ENCODE measurements at places on chromosomes 7 and 10.

- no peak for DNase-seq
These were observed 189.2 kb downstream of the TAX1BP1 start for GRCh38 chr7:27929127-27929526.

DNA sequence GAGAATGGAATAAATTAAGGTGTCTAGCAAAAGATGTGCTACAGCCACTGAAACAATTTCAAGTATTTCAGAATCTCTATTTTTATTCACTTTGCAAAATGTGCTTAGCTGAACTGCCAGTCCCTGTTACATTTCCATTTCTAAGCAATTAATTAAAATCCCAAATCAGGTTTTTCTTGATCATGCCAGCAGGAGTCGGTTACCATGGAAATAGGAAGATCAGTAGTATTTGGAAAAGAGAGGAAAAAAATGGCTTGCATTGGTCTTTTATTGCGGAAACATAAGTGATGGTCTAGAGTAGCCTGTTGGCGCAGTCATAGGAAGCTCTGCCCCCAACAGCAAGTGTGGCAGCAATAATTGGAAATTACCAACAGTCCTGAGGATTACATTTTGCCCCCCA, 867.1 kb downstream of the GATA3 start:
- no peak for DNase-seq

DNA sequence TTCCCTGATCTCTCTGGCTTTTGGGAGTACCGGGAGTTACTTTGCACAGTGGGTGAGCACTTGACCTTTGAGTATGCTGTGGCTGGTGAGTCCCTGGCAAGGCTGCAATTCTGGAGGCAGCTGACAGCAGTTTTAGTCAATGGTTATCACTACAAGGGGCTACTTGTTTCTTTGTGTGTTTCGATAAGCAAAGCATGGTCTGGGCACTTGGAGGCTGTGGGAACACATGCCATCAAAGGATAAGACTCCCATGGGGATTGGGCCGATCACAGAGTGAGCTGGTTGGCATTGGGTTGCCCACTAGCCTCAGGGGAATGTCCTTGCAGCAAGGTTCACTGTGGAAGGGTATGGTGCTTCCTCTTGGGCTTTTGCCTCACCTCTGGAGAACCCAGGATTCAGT, 208.2 kb downstream of the SNX13 start:
- no peak for DNase-seq

DNA sequence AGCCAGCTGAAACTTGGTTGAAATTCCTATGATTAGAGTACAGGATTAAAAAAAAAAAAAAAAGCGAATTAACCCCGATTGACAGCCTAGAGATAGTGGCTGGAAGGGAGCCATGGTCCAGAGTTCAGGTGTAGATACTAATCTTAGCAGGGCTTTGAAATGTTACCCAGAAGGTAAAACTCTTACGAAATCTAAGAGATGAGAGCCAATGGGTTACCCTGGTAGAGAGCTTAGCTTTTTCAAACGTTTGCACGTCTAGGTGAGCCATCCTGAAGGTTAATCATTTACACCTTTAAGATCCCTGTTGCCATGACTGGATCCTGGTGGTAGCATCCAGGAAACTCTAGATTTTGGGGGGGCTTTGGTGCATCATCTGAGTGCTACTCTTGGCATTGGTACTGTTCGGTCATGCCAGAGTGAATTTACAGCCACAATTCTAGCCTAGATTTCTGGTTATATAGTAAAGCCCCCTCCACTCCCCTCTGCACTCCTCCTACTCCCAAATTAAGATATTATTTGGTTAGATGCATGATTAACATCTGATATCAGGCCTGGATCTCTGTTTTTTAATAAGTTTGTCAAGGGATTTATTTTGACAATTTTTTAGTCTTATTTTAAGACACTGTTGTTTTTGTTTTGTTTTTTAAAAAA, 1.2 kb downstream of the AGFG2 start:
- no peak for DNase-seq

GRCh38 chr7:17774248-17774647, 166.0 kb downstream of the SNX13 start:
- DNase-seq, result no peak

- no peak for DNase-seq
These were observed 26.5 kb downstream of the CDH23 start for GRCh38 chr10:71423250-71423649.

- DNase-seq, result no peak
These were observed 337.6 kb upstream of the SEMA3A start for GRCh38 chr7:84532196-84532595.

GRCh38 chr7:128357217-128357613, 4.3 kb downstream of the PRRT4 start:
- no peak for DNase-seq

GRCh38 chr7:41975849-41976248, 261.2 kb downstream of the GLI3 start:
- DNase-seq, result no peak

- no peak for DNase-seq
These were observed 21.5 kb upstream of the OR6B1 start for GRCh38 chr7:143978585-143978984.

DNA sequence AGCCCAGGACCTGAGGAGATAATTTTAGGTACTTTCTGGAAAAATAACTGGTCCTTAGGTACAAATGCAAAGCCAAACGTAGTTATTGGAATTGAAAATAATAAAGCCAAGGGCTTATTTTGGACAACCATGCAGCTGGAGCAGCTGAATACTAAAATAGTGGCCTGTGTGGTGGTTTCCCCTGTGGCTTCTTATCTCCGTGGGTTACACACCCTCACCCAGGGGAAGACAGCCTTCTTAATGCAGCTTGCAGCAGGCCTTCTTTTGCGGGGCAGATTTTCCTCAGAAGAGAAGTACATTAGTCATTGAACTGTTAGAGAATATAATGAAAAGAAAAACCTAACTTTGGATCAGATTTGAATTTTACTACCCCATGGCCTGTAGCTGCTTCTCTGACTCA, 133.5 kb downstream of the ST7 start:
- no peak for DNase-seq

DNA sequence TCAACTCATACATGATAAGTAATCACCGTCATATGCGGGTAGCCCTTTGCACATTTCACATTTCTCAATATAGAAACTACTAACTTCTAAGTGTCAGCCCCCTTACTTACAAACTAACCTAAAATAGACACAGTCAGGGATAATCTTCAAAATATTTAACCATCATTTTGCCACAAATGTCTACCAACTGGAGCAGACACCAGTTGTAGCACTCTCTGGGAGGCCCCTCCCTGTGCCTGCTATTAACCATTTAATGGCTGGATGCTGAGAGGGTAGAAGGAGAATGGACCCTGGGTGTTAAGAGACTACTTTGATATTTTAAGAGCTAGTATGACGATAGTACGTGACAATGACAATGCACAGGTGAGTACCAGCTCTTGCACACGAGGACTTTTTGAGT, 116.4 kb downstream of the SORBS1 start:
- DNase-seq, result no peak

GRCh38 chr10:104332243-104333031, 5.8 kb downstream of the ITPRIP start:
- DNase-seq, result no peak

DNA sequence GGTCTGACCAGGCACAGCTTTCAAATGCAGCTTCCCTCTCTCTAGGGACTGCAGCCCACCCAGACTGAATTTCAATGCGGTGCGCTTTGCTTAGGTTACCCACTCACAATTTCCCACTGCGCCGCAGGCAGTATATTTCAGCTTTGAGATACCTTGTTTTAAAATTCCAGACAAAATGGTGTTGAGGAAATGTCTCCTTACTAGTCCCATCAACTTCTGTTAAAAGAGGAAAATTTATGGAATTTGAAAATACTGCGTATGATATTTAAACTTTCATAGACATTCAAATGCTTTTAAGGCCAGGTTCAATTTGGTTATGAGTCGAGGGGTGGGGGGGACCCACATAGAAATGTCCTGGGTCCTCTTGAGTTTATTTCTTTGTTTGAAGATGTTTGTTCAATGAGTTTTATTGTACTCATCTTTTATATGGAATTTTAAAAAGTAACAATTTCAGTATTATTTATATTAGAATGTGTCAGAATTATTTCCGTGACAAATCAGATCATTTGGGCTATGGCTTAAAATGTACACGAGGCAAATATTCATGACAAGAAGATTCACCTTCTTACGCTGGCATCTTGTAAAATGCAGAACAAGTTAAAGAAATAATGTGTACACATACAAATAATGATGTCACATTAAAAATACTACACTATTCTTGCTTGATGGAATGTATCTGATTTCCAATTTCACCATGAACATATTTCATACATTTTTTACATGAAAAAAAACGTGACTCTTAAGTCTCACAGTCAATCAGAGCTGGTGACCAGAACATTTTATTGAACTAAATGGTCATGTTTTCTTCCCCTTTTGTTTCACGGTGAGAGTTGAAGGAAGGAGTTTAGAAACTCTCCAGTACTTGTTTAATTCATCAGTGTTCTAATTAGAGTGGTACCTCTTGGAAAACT, 1.3 kb downstream of the IKZF1 start:
- no peak for DNase-seq

GRCh38 chr7:152137476-152138025, 112.1 kb downstream of the GALNT11 start:
- DNase-seq, result no peak

- no peak for DNase-seq
These were observed 58.7 kb upstream of the NANOS1 start for GRCh38 chr10:118970770-118971169.

- no peak for DNase-seq
These were observed 60.7 kb upstream of the PFKP start for GRCh38 chr10:3006607-3007006.

GRCh38 chr10:57102236-57102635, 741.2 kb upstream of the ZWINT start:
- DNase-seq, result no peak

DNA sequence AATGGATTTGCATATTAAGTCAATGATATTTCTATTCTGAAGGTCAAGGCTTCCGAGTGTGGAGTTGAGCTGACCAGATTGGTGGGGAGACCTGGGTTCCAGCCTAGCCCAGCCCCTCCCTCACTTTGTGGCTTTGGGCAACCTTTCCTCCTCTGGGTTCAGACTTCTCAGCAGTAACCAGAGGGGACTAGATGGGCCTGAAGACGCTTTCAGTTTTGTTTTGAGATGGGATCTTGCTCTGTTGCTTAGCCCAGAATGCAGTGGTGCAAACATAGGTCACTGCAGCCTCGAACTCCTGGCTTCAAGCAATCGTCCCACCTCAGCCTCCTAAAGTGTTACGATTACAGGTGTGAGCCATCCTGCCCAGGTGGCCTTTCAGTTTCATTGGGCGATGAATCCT, 68.1 kb upstream of the LEP start:
- DNase-seq, result no peak

GRCh38 chr7:593324-594115, 73.9 kb upstream of the PDGFA start:
- DNase-seq, result no peak

GRCh38 chr10:14385596-14386593, 55.2 kb upstream of the FRMD4A start:
- DNase-seq, result no peak

GRCh38 chr7:16817536-16817935, 12.7 kb upstream of the AGR2 start:
- no peak for DNase-seq

DNA sequence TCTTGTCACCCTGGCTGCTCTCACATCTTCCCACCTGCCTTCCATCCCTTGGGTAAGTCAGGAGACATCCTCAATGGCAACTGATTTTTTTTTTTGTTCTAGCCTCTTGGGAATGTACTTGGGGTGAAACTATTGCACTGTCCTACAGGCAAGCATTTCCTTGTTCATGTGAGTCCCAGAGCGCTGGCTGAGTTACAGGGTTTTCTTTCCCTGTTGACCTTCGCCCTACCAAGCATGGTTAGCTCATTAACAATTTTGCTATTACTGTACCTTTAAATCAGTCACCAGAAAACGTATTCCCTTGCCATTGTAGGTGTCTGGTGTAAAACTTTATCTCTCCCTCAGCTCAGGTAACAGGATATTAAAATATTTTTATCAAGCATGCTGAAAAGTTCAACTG, 98.9 kb downstream of the PRLHR start:
- DNase-seq, result no peak

DNA sequence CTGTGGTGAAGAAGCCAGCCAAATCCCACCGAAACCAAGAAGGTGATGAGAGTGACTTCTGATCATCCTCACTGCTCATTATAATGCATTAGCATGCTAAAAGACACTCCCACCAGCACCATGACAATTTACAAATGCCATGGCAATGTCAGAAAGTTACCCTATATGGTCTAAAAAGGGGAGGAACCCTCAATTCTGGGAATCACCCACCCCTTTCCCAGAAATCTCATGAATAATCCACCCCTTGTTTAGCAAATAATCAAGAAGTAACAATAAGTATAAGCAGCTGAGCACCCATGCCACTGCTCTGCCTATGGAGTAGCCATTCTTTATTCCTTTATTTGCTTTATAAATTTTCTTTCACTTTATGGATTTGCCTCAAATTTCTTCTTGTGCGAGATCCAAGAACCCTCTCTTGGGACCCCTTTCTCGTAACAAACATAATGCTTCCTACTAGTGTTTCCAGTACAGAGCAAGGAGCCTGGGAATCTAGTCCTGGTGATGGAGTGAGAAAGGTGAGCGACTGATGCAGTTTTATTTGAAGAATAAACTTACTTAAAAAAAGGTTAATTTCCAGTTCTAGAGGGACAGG, 18.4 kb upstream of the EXOC6 start:
- DNase-seq, result no peak

- DNase-seq, result no peak
These were observed 286.4 kb upstream of the HGF start for GRCh38 chr7:82056282-82056681.

GRCh38 chr7:29076631-29077030, 69.7 kb downstream of the CPVL start:
- DNase-seq, result no peak

Data from cerebellar nuclear complex (tissue), 1 donor.